HuH-7.5 (cell line): ENCODE measurements at places on chromosomes 3 and 15.

- DNase-seq = no peak
Observed at GRCh38 chr3:195447201-195447600, 4.4 kb upstream of the ACAP2 start.

GRCh38 chr3:4855676-4856075 is 123.6 kb upstream of the BHLHE40 start:
- no peak for DNase-seq

- DNase-seq = no peak
Observed at GRCh38 chr3:128572013-128572412, 78.6 kb downstream of the RPN1 start.

DNA sequence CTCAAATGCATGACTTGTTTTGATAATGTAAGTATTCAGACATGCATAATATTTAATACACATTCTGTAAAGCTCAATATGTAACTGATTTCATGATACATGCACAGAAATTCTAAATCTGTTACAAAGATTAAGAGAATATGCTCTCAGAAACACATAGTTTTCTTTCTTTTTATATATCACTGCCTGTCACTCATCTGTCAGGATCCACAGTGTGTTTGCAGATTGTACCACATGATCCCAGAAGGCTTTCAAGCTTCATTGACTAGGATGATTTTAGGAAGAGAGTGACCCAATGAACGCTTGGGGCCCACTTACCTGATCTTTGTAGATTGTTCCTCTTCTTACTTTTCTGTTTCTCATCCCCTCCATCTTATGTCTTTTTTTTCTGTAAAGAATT is 261.9 kb downstream of the CACNA2D3 start:
- no peak for DNase-seq

- no peak for DNase-seq
Observed at GRCh38 chr3:171776839-171777583, 33.3 kb downstream of the PLD1 start.

GRCh38 chr15:69953816-69954215 is 143.9 kb downstream of the TLE3 start:
- no peak for DNase-seq

DNA sequence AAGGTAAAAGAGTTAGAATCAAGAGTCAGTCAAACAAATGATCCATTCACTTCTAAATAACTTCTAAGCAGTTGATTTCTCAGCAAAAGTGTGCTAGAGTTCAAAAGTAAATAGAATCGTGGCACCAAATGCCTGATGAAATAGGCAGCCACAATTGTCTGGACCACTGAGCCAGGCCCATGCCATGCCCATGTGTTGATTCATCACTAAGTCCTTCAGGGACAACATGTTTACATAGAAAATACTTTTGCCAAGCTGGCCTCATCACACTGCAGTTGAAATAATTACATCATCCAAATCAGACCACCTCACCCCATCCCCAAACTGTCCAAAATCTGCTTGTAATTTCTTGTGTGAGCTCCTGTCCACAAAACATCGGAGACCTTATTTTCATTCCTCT is 216.3 kb downstream of the IGSF11 start:
- DNase-seq = no peak

GRCh38 chr15:94844538-94845389 is 613.4 kb downstream of the MCTP2 start:
- peak; percentile 86 for DNase-seq

DNA sequence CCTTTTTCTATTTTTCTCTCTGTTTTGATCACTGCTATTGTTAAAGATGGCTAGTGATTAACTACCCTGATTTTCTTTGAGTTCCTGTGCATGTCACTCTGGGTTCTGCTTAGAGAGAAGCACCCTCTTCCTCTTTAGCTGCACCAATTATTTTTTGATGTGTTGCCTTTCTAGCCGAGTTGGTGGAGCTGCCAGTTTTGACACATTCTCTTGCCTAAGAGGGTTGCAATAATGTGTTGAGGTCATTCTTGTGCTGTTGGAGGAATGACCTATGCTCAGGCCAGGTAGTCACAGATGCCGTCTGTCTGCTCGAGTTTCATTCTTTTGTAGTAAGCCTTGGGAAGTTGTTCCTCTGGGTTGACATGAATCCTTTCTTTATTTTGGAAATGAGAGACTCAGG is 84.6 kb upstream of the DPH6 start:
- DNase-seq = peak; percentile 15

DNA sequence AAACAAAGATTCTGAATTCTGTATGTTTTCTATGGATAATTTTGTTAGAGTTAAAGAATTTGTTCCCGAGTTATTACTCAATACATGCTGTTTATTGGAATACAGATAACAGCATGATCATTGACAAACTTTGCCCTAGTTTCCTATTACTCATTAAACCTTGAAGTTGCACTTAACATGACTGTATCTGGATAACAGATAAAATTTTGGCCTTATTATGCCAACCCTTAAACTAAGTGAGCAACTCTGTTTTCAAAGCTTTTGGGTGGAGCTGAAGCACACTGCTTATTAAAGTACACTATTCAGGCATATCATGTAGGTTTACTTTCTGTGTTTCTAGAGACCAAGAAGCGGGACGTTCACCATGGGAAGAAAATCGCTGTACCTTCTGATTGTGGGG is at the start of gene AADAC:
TSS of gene AADAC (plus strand) at position 318 of the 400 bp plus-strand sequence. CDS start at position 365, 47 bp downstream.
- no peak for DNase-seq

DNA sequence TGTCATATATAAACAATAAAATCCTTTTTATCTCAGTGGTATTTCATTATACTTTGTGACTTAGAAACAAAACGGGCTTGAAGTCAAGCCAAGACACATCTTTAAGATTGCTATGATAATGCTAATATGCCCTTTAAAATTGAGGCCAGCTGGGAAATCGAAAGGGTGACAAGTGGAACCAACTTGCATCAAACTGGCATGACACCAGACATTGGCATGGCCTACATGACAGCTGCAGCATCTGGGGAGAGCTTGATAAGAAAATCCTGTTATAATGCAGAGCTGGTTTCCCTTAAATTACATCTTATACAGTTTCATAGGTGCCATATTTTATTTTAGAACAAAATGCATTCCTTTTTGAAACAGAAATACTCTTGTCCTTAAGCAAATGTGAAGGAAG is 325.2 kb downstream of the ZBBX start:
- DNase-seq = no peak

- DNase-seq = no peak
Observed at GRCh38 chr3:13022348-13023234, 50.6 kb downstream of the IQSEC1 start.

DNA sequence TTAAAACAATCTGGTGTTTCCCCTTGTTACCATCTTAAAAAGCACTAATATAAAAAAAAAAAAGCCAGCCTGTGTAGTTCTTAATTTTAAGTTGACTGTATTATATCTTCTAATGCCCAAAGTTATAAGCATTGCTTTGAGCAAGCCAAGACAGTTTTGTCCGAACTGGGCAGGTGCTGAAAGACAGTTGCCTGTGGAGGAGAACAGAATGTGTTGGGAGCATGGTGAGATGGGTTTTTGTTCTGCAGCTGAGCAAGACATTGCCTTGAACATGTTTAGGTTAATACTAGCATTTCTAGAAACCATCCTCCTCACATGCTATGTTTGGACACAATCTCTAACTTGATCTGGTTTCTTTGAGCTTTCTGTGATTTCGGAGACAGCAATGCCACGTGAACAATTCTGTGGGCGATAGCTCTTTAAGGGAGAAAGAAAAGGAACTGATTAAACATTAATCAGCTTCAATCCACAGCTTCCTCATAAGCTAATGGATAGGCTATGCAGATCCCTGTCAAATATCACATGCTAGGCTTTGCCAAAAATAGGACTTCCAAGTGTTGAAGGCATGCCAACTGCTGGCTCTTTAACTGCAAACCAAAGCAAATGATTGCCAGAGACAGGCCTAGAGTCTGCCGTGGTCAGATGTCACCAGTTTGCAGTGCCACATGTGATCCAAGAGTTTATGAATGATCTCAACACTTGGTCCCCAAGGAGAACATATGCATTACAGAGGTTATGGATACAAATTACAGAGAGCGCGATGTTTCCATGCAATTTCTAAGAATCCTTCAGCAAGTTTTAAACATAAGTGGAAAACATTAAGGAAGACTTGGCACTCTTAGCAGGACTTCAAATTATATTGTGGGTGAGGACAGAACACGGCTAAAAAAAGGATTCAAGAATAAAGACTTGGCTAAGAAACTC is 428.1 kb downstream of the ROBO2 start:
- DNase-seq = no peak

DNA sequence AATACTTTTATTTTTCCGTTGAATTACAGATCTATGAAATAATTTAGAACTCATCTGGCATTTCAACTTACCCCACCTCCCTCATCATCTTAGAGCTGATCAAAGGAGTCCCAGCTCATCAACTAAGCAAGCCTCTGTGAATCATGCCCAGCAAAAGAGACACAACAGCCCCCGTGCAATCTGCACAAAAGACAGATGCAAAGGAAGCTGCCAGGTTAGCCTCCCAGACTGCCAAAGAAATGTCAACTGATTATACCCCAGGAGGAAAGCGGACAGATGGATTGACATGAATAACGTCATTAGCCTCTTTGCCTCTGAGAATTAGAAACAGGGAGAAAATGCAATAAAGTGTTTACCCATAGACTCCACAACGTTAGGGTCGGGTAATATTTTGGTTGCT is 75.0 kb downstream of the GABRB3 start:
- DNase-seq = no peak

DNA sequence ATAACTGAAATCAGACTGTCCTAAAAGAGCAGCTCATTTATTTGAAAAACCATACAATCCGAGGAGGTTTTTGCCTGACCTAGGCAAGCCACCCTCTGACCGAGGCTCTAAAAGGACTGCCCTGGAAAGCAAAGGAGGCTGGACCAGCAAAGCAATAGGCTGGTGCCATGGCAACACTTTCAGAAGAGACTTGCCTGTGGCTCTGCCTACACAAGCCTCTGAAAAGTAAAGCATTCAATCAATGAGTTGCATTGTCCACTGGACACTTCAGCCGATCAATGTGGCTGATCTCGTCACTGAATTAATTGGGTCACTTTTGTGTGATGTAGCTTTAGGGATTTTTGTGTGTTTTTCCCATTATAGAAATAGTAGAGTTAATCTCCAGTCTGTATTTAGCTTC is 99.1 kb upstream of the SEMA6D start:
- DNase-seq = no peak

- DNase-seq = no peak
Observed at GRCh38 chr3:50805321-50805720, 130.6 kb downstream of the DOCK3 start.

GRCh38 chr3:128324911-128325592 is 141.6 kb downstream of the DNAJB8 start:
- no peak for DNase-seq

DNA sequence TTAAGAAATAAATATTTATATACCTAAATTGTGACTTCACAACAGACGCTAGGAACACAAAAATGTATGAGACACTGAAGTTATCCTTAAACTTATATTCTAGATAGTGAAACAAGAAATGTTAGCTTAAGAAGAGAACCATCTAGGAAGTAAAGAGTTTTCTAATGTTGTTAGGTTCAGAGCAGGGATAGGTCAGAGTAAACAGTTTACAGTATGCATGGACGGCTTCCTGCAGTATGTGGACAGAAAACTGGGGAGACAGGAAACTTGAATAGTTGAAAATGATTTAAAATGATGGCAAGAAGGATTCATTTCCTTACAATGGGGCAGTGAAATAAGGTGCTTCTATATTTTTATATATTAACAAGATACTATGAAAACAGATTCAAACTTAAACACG is 449.8 kb downstream of the MAGI1 start:
- no peak for DNase-seq

- DNase-seq = no peak
Observed at GRCh38 chr15:57785959-57786358, 79.4 kb downstream of the POLR2M start.

GRCh38 chr3:64739971-64740631 is 52.3 kb upstream of the ADAMTS9 start:
- no peak for DNase-seq

DNA sequence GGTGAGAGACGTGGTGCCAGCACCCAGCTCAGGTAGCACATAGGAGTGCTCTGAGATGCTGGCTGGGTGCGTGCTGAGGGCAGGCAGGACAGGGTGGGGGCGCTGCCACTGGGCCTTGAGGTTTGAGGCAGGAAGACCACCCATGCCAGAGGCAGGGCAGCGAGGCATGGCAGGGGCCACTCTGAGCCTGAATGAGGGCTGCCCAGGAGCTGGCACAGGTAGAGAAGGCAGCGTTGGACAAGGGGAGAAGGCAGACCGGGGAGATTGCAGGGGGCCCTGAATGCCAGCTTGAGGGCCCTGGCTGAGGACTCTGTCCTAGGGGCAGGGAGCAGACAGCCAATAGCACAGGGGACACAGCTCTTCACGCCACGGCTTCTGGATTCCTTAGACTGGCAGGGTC is 50.2 kb downstream of the ADAMTS7 start:
- no peak for DNase-seq

DNA sequence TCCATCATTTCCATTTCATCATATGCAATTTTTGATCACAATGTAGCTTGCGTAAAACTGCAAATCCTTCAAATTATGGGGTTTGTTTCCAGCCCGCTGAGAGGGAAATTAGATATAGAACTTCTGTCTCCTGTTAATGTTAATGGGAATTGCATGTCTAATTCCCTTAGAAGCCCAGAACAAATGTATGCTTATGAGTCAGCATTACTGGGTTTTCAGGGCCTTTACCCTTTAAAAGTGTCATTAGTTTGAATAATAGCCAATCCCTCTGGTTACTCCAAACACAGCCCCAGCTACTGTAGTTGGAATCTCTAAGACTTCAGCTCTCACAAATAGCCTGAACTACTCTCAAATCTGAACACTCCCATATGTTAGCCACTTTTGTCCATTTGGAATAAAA is 439.4 kb downstream of the C3orf38 start:
- no peak for DNase-seq

DNA sequence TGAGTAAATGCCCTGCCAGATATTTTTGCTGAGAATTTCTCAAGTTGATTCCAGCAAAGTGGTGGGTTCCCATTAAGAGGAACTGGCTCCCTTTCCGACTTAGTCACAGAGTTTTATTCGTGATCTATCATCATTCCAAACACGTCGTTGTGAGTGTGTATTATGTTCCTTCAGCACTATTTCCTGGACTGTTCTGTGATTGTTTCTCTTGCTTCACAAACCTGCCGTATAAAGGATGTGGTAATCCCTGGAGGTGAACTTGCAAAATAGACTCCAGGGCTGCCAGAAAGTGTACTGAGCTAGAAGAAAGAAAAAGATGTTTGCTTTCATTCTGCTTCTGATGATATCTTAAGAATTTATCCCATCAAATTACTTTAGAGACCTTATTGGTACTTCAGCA is 14.5 kb upstream of the CAPN3 start:
- no peak for DNase-seq

DNA sequence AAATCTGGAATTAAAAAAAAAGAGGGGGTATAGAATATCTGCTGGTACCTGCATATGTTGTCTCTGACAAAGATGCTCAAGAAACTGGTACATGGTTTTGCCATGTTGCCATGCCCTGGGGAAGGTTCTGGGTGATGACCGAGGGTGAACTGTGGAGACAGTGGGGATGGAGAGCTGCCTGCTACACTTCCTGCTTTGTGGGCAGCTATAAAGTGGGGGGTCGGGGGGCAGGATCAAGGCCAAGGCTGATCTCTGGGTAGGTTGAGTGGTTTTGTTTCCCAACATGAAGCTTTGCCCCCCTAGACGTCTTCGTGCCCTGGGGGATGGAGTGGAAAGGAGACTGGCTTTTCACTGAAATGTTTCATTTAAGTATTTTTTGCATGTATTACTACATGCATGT is 74.6 kb downstream of the IQSEC1 start:
- no peak for DNase-seq
